Thymus (tissue), 14 donors: ENCODE measurements at places on chromosomes 7 and 10.
A peak's percentile ranks its signal among the peaks of the same experiment; 100 is the strongest.

GRCh38 chr7:104629408-104629807 lies 301.0 kb downstream of the LHFPL3 start:
- H3K4me1 ChIP-seq: no peaks in the 10 kb centered on the region
- no peaks in the 10 kb centered on the region for H3K36me3 ChIP-seq
- no peak for DNase-seq
- no peak overlapping the region for H3K27ac ChIP-seq

GRCh38 chr7:3134745-3135144 lies 91.1 kb upstream of the CARD11 start:
- H3K27me3 ChIP-seq: no peaks in the 10 kb centered on the region
- H3K36me3 ChIP-seq: no peaks in the 10 kb centered on the region
- no peak overlapping the region for H3K27ac ChIP-seq
- DNase-seq: no peak

DNA sequence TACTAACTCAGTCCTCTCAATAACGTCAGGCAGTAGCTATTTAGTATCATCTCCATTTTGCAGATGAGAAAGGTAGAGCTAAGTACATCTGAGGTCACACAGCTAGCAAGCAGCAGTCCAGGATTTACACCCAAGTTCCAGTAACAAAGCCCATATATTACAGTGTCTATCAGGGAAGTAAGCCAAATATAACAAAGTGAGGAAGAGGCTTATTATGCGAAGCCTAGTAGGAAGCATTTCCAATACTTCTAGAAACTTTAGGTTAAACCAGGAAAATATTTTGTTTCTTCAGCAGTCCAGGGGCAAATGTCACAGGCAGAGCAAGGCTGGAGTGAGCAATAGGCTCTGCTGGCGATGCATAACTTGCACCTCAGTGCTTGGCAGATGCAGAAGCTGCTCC lies 53.9 kb downstream of the NOC3L start:
- H3K27me3 ChIP-seq: peaks cover 78% of the 10 kb centered on the region
- H3K4me3 ChIP-seq: no peak overlapping the region
- H3K36me3 ChIP-seq: no peaks in the 10 kb centered on the region
- H3K27ac ChIP-seq: no peak overlapping the region
- DNase-seq: no peak

- no peak overlapping the region for H3K27ac ChIP-seq
- no peaks in the 10 kb centered on the region for H3K27me3 ChIP-seq
- H3K4me3 ChIP-seq: no peak overlapping the region
- no peaks in the 10 kb centered on the region for H3K4me1 ChIP-seq
These were observed 560.5 kb upstream of the GALNT17 start for GRCh38 chr7:70571403-70571934.

DNA sequence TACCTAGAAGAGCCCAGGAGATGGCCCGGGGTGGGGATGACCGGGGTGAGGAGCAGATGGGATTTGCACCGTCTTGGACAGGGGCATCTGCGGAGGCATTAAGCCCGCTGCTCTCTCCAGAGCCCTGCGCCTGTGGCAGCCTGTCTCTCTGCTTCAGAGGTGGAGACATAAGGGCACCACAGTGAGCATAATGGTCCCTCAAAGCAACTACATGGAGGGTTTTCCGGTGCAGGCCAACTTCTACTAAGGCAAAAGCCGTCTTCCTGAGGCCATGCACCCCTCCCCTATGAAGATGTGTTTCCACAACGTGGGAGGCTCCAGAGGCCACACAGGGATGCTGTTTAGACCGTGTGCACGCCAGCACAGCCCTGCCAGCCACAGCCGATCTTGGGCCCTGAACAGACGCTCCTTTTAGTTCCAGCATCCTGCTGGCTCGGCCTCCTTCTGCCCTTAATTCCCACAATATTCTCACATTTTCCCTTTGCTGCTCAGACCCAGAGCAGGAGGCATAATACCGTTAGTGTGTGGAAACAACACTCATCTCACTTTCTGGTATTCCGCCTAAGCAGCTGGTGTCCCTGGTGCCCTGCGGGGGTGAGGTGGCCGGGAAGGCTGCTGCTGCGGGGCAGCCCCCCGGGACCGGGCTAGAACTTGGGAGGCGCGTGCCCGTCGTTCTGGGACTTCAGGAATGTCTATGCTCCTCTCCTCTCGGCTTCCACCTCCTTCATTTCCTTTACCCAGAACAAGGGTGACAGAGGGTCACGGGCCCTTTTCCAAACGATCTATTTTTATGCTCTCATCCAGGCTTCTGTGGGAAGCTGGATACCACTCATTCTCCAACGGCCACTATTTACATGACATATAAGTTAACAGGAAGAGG lies 266.9 kb downstream of the TNS3 start:
- no peak overlapping the region for H3K27ac ChIP-seq
- no peak overlapping the region for H3K4me3 ChIP-seq
- no peaks in the 10 kb centered on the region for H3K4me1 ChIP-seq
- no peaks in the 10 kb centered on the region for H3K27me3 ChIP-seq
- DNase-seq: no peak
- no peaks in the 10 kb centered on the region for H3K36me3 ChIP-seq

DNA sequence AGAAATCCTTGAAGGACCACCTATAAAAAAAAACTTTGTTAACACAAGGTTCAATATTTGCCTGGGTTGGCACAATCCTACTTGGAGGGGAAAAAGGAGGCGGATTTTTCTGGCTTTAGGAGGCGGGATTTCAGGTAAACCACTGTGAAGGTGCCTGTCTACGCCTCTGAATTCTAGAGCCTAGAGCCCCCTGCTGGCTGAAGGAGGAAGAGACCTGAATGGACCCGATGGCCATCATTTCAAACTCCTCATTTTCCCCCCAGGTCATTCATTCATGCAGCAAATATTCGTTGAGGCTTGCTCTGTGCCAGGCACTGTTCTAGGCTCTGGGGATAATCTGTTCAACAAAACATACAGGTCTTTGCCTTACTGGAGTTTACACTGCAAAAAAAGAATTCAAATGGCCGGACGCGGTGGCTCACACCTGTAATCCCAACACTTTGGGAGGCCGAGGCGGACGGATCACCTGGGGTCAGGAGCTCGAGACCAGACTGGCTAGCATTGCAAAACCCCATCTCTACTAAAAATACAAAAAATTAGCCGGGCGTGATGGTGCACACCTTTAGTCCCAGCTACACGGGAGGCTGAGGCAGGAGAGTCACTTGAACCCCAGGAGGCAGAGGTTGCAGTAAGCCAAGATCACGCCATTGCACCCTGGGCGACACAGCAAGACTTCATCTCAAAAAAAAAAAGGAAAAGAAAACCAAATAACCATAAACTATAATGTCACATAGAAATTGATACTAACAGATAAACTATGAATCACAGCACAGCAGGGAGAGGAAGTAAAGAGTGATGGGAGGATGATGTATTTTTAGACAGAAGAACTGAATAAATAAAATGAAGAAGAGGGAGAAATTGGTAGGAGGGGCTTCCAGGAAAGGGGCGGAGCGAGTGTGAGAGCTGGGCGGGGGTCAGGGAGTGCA lies 90.1 kb upstream of the NFE2L3 start:
- H3K4me3 ChIP-seq: no peak overlapping the region
- no peaks in the 10 kb centered on the region for H3K4me1 ChIP-seq
- peaks cover 3% of the 10 kb centered on the region for H3K27me3 ChIP-seq
- H3K27ac ChIP-seq: no peak overlapping the region
- no peaks in the 10 kb centered on the region for H3K36me3 ChIP-seq
- DNase-seq: peak; percentile 50

- peaks cover 32% of the 10 kb centered on the region for H3K36me3 ChIP-seq
- no peak overlapping the region for H3K4me3 ChIP-seq
- DNase-seq: peak; percentile 19
- no peaks in the 10 kb centered on the region for H3K4me1 ChIP-seq
- H3K27me3 ChIP-seq: no peaks in the 10 kb centered on the region
These were observed 45.6 kb upstream of the SUN1 start for GRCh38 chr7:786472-787255.

GRCh38 chr10:22623633-22624253 lies 90.6 kb downstream of the PIP4K2A start:
- H3K4me1 ChIP-seq: peaks cover 9% of the 10 kb centered on the region
- DNase-seq: no peak
- H3K27me3 ChIP-seq: no peaks in the 10 kb centered on the region
- H3K36me3 ChIP-seq: no peaks in the 10 kb centered on the region
- no peak overlapping the region for H3K27ac ChIP-seq
- H3K4me3 ChIP-seq: no peak overlapping the region

DNA sequence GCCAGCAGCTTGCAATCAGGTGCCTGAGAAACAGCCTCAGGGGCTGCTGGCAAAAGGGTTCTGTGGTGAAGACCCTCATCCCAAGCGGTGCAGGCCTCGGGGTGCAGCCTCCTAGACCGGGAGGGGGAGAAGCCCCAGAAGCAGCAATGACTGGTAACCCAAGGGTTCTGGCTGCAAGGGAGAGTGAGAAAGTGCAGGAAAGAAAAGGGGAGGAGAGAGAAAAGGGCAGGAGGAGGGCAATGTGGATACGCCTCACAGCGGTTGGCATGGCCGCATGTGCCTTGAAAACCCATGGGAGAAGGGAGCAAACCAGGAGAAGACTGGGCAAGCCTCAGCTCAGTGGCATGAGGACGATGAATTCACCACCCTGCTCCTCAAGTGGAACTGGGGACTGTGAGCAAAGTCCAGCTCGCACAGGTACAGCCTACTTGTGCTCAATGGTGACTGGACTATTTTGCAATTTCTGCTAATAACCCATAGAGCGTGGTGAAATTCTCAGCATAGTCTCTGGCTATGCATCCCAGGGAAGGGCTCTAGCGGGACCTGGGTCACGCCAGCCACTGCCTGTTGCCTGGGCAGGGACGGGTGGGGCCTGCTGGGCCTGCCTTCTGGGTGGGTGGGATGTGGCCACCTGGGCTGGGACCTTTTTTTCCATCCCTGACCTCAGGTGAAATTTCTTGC lies 6.2 kb downstream of the CLRN3 start:
- H3K36me3 ChIP-seq: no peaks in the 10 kb centered on the region
- DNase-seq: no peak
- H3K4me3 ChIP-seq: no peak overlapping the region
- no peaks in the 10 kb centered on the region for H3K27me3 ChIP-seq
- no peak overlapping the region for H3K27ac ChIP-seq
- no peaks in the 10 kb centered on the region for H3K4me1 ChIP-seq

DNA sequence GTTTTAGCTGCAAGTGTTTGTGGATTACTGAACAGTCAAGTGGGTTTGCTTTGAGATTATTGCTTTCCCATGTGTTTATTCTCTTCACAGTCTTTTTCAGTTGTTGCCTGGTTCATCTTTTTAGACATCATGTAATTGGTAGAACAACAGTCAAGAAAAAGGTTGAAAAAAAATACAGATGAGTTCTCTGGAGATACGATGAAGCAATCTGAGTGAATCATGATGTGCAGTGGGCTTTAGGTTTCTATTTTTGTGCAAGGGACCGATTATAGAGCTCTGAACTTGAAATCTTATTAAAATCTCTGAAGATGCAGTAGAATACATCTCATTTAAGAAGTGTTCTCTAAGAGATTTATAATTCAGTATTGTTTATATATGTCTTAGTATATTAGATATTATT lies 145.7 kb downstream of the SDK1 start:
- H3K27me3 ChIP-seq: no peaks in the 10 kb centered on the region
- no peak overlapping the region for H3K4me3 ChIP-seq
- no peak overlapping the region for H3K27ac ChIP-seq
- DNase-seq: no peak
- no peaks in the 10 kb centered on the region for H3K36me3 ChIP-seq
- no peaks in the 10 kb centered on the region for H3K4me1 ChIP-seq

GRCh38 chr10:99996671-99997648 lies 12.8 kb downstream of the DNMBP start:
- H3K36me3 ChIP-seq: peaks cover 22% of the 10 kb centered on the region
- H3K27me3 ChIP-seq: no peaks in the 10 kb centered on the region
- no peak overlapping the region for H3K4me3 ChIP-seq
- no peak overlapping the region for H3K27ac ChIP-seq
- H3K4me1 ChIP-seq: peaks cover 43% of the 10 kb centered on the region

- no peak overlapping the region for H3K27ac ChIP-seq
- H3K4me3 ChIP-seq: no peak overlapping the region
- peaks cover 32% of the 10 kb centered on the region for H3K27me3 ChIP-seq
- no peaks in the 10 kb centered on the region for H3K4me1 ChIP-seq
- DNase-seq: no peak
These were observed 3.1 kb upstream of the KNDC1 start for GRCh38 chr10:133156674-133157579.

- H3K27me3 ChIP-seq: no peaks in the 10 kb centered on the region
- DNase-seq: peak; percentile 60
- H3K4me3 ChIP-seq: no peak overlapping the region
- peak overlapping the region; percentile 72 for H3K27ac ChIP-seq
- peaks cover 21% of the 10 kb centered on the region for H3K4me1 ChIP-seq
These were observed 86.0 kb upstream of the ANKRD1 start for GRCh38 chr10:91006752-91007346.

GRCh38 chr10:786633-787474 lies 97.4 kb upstream of the DIP2C start:
- no peaks in the 10 kb centered on the region for H3K36me3 ChIP-seq
- H3K27me3 ChIP-seq: peaks cover 16% of the 10 kb centered on the region
- H3K4me3 ChIP-seq: no peak overlapping the region
- H3K27ac ChIP-seq: no peak overlapping the region
